ENCODE measurements at places on chromosomes 12 and 14.

GRCh38 chr14:53327716-53328115, 174.6 kb upstream of the DDHD1 start:
- no peak for DNase-seq

DNA sequence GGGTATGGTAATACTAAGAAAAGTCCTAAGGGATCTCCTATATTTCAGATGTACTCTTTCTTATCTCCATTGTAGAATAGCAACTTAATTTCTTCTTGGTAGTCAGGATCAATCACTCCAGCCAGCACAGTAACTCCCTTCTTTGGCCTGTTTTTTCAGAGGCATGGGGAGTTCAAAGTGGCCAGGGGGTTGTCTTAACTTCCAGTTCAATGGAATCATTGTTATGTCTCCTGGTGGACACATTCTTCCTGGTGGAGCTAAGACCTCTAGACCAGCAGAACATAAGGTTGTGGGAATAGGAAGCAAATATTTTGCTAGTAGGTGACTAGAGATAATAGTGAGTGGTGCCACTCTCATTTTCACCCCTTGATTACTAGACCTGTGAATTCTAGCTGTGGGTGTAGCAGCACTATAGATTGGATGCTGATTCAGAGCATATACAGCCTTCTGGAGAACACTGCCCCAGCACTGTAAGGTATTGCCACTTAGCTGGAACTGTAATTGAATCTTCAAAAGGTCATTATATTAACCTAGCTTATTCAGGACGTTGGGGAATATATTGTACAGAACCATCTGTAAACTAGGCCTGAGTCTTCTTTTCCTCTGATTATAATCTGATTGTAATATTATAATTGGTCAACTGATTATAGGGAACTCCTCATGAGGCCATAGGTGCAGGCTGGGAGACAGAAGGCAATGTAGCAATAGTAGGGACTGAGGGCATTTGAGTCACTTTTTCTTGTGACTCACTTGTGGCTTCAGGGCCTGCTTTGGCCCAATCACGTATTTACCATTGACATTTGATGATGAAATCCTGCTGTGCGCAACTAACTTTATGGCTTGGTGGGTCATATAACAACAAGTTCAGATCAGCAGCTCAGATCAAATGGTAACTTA, 60.2 kb upstream of the ATP2B1 start:
- no peak for DNase-seq

DNA sequence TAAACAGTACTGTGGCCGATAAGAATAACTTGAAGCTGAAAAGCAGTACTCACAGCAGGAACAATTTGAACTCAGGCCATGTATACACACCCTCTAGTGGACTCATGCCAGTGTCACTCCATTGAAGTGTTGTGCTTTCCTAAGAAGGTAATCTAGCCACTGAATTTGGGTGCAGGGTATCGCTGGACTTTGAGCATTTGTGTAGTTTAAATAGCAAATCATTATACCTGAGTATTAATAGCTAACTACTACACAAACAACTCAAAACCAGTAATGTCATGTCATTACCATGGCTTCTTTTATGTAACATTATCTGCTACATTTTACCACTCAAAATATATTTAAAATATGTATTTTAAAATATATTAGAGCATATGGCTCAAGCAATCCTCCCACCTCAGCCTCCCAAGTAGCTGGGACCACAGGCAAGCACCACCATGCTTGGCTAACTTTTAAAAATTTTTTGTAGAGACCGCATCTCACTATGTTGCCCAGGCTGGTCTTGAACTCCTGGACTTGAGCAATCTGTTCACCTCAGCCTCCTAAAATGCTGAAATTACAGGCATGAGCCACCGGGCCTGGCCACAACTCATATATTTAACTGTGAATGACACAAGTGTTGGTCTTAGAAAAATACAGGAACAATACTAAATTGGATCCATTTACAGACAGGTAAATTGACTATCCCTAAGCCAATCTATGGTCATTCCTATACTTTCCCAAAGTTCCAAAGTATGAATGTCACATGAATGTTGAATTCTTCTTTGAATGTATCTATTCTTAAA, 25.6 kb upstream of the ARID4A start:
- peak; percentile 30 for DNase-seq

DNA sequence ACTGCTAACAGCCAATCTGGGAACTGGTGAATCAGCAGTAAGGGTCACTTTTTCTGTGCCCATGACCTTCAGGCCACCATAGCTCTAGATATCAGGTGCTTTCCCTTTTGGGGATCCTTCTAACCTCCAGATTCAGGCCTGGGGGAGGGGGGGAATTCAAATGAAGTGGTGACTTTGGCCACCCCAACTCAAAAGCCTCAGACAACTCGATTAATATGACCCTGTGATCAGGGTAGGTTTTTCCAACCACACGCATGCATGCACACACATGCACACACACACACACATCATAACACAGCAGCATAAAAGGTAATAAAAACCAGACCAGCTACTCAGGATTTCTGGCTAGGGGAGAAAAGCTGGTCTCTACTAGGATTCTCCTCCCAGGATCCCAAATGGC, 5.3 kb downstream of the TBX3 start:
- DNase-seq: no peak

- no peak for DNase-seq
Observed at GRCh38 chr14:65499138-65499537, 86.6 kb downstream of the FUT8 start.

GRCh38 chr14:91005716-91006115, 54.7 kb downstream of the RPS6KA5 start:
- no peak for DNase-seq

GRCh38 chr12:21521541-21521940, 4.6 kb upstream of the SPX start:
- DNase-seq: no peak

GRCh38 chr12:57864442-57865083, 18.0 kb upstream of the CTDSP2 start:
- DNase-seq: no peak

GRCh38 chr12:49584591-49584990, 16.6 kb upstream of the MCRS1 start:
- no peak for DNase-seq

- DNase-seq: peak; percentile 25
Observed at GRCh38 chr14:91899213-91899612, 31.9 kb upstream of the TC2N start.

- no peak for DNase-seq
Observed at GRCh38 chr12:104404781-104405180, 52.0 kb upstream of the CHST11 start.

DNA sequence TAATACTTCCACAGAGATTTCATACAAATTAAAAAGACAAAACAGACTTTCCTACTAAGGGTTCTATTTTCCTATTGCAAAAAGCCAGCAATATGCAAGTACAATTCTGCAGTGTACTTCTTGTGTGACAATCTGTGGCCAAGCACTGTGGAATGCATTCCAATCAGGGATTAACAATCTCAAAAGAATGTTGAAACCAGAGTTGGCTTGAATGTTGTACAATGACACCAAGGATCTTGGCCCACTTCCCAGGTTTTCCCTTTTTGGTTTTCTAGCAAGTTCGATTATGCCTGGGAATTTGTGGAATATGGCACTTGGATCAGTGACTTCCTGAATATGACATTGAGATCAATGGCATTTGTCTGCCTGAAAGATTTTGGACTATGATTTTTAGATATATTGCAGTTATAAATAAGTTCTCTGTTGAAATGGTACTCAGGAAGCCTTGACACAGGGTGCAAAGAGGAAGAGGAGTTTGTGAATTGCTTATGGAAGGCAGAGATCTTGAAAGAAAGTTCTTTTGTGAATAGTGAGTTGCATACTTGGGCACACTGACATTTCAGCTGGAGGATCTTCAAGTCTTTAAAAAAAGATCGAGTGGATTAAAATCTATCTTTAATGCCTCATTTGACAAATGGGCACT, 81.4 kb upstream of the FERMT2 start:
- DNase-seq: no peak

GRCh38 chr12:65510007-65510406, 231.5 kb downstream of the MSRB3 start:
- no peak for DNase-seq

- DNase-seq: no peak
Observed at GRCh38 chr12:74283646-74284045, 254.0 kb upstream of the ATXN7L3B start.

DNA sequence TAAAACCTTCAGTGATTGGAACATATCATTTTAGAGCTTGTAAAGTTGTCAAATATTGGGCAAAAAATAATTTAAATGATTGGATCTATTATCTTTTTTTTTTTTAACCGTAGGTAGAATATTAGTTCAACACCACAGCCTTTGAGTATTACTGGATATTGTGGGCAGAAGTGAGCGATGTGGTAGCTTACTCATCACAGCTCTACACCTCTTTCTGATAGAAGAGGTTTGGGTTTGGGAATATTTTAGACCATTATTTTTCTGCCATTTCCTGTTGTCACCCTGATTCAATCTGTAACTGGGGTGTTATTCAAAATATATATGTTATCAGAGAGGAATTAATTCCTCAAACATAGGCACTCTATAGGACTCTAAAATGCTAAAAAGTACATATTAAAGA, 34.8 kb upstream of the SLC38A2 start:
- no peak for DNase-seq

DNA sequence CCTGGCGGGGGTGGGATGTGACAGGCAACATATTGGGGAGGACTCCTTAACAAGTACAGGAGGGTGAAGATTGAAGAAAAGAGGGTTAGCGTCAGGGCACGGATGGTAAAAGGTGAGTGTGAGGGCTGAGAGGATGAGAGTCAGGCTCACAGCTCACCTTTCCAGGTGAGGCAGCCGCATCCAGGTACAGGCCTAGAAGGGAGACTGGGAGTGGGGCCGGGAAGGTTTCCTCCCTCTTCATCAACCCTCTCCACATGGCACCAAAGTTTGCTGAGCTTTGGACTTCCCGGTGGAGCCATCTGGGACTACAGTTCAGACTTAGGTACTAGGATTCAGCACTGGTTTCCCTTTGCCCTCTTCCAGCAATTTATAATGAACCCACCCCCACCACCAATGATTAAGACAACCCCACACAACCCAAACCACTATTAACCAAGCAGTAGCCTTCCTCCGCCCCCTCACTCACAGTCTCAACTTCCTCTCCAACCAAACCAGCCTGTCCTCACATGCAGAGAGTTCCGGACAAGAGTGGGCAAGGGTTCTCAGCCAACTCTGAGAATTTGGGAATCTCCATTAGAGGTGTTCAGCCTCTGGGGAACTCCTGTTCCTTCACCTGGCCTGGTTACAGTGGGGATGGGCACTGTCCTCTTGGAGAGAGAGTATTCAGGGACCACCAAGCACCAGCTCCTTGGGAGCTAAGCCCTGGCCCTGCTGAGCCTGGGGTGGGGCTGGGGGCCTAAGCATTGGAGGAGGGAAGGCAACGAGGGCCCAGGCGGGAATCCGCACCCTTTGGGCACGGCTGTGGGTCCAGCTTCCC, 2.4 kb upstream of the HOXC4 start:
- no peak for DNase-seq

Measured in NCI-H2081 (cell line).